Pons (tissue), 1 donor: ENCODE measurements at places on chromosomes 2 and 18.

GRCh38 chr2:128196471-128196931 is 105.5 kb downstream of the UGGT1 start:
- DNase-seq: peak; percentile 54

- DNase-seq: peak; percentile 25
Observed at GRCh38 chr2:61853086-61853846, 594 bp downstream of the FAM161A start.

DNA sequence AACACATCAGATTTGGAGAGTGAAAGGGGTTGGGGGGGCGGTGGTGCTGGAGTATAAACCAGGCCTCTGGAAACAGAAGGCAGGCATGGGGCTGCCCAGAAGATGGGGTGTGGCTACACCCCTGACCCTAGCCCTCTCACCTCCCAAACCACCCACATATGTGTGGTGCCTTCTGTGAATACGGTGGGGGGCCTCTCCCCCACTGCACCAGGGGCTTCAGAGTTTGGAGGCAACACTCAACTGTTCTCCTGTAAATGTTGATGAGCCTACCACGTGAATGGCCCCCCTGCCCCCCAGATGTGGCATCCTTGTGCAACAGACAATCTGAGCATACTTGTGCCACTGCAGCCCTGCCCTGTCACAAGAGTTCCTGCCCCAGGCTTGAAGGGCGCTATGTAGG is 19.5 kb downstream of the FBXO41 start:
- DNase-seq: no peak

DNA sequence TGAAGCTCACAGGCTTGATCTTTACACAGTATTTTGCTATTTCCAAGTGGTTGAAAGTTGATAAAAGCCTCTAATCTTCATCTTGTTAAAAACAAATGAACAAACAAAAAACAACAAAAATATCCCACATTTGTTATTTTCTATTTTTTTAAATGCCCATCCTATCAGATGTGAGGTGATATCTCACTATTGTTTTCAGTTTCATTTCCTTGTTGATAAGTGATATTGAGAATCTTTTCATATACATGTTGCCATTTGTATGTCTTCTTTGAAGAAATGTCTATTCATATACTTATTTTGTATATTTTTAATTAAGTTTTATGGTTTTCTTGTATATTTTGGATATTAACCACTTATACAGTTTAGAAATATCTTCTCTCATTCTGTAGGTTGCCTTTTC is 175.8 kb downstream of the CALCRL start:
- DNase-seq: no peak

- DNase-seq: no peak
Observed at GRCh38 chr2:110153416-110153815, 37.8 kb upstream of the MALL start.

GRCh38 chr2:119679846-119680245 is 845 bp downstream of the TMEM177 start:
- DNase-seq: no peak

DNA sequence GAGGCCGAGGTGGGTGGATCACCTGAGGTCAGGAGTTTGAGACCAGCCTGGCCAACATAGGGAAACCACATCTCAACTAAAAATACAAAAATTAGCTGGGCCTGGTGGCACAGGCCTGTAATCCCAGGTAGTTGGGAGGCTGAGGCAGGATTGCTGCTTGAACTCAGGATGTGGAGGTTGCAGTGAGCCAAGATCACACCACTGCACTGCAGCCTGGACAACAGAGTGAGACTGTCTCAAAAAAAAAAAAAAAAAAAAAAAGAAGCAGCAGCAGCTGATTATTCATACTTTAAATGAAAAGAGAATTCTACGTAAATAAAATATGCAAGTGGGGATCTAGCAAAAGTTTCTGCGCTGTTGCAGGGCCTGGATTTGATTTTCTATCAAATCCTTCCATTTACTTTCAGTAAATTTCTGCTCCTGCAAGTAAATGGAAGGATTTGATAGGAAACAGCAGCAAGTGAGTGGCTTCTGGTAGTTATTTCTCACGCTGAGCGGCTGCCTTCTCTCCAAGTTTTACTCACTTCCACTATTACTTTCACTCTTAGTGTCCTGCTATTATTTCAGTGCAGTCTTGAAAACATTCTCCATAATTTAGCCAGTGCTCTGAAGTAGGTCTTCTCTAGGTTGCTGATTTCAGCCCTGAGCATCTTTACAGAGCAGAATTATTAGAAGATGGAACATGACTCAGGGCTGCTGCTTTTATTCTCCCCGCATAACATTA is 68.4 kb downstream of the SLC16A14 start:
- peak; percentile 17 for DNase-seq
